ENCODE measurements at places on chromosomes 2 and 18.

DNA sequence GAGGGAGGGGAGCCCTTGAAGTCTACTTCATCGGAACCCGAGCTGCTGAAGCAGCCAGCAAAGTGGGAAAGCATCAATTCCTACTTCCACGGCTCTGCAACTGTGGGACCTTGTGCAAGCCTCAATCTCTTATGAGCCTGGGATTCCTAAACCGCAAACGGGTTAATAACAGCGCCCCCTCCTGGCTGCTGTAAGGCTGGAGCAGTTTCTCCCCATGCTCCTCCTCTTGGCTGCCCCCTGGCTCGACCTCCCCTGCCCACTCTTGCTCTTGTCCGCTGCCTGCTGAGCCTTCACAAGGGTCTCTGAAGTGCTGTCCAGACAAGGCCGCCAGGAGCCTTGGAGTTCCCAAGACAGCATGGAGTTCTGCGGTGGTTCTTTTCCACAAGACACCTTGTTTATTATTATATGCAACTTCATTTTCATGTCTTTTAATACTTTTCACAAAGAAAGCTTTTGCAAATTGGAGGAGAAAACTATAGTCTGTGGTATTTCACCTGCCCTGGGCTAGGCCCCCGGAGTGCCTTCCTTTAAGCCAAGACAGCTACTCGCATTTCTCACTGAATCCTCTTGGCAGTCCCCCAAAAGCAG lies 157.2 kb downstream of the DDX1 start:
- peak; percentile 40 for DNase-seq

GRCh38 chr2:27149570-27150405 lies 984 bp downstream of the TCF23 start:
- DNase-seq = no peak

GRCh38 chr2:230694241-230694640 lies 18.4 kb upstream of the CAB39 start:
- DNase-seq = peak; percentile 23

- no peak for DNase-seq
Measured at GRCh38 chr18:59220164-59220783, 316 bp downstream of the GRP start.

GRCh38 chr2:36271266-36271665 lies 84.3 kb upstream of the CRIM1 start:
- DNase-seq = no peak

DNA sequence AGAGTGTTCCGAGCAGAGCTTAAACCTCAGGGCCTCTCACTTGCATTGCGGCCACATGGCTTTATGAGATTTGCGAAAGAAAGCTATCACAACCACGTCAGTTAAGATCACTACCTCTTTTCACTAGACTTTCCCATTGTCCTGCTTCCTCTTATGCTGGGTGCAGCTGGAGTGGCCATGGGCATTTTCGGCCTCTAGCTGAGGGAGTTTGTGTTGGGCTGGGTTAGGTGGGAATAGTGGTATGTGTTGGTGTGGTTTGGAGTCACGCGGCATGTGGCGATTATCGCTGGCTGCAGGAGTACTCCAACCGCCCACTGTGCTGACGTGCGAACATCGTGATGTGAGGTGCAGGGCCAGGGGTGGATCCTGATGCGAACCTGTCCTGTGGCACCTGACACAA lies 27.1 kb downstream of the RALB start:
- no peak for DNase-seq

Data from activated CD4-positive, alpha-beta T cell treated with anti-CD3 and anti-CD28 coated beads for 48 hours (primary cell).